AG09319 (cell line): ENCODE measurements at places on chromosomes 6 and 20.

DNA sequence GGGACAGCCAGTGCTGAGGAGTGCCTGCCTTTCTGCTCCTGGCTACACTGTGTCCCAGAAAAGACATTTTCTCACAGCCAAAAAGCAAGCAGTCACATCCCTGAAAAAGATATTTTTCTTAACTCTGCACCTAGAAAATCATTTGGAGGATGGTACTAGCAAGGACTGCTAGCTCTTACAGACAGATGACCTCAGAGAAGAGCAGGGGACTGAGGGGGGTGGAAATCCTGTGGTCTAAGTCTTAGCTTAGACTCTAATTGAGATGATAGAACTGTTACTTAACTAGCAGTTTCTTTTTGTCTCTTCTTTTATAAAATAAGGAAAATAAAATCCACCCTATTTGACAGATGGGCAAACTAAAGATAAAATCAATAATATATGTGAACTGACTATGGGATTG is 152.8 kb downstream of the TMEM200A start:
- no peak for DNase-seq

GRCh38 chr20:12531626-12532025 is 477.1 kb upstream of the SPTLC3 start:
- no peak for DNase-seq

DNA sequence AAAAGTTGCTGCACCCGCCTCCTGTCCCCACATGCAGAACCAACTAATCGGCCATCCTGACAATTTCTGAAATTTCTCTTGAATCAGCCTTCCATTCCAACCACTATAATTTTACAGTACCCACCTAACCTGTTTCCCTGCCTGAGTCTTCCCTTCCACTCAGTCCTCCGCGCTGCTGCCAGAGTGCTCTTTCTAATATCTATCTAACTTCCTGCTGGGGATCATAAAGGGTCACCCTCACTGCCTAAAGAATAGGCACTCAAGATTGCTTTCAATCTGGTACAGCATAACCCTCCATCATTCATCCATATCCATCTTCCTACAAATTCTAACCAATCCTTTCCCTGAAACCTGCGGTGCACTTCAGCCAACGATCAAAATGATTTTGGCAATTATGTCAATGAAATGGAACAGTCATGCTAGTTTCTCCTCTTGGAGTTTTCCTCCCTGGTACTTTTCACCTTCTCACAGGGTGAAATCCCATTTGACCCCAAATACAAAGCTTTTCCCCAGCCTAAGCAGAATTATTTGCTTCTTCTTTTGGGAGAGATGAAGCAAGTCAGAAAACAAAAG is 117.5 kb upstream of the BEND6 start:
- no peak for DNase-seq

DNA sequence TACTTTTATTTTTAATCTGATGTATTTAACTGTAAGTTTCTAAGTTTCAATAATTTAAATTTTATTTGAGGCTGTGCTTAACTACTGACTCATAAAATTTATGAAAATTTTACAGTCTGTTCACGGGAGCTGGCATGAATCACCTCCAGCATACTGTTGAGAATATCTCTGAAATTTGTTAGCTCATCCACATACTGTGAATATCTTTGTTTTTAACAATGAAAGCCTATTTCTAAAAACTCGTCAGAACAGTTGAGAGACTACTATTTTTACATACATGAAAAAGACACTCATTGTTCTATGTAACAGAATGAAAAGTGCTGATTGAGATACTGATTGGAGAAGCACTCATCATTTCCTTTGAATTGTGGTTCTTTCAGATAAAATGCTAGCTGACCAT is 749.3 kb downstream of the TENT5A start:
- no peak for DNase-seq

DNA sequence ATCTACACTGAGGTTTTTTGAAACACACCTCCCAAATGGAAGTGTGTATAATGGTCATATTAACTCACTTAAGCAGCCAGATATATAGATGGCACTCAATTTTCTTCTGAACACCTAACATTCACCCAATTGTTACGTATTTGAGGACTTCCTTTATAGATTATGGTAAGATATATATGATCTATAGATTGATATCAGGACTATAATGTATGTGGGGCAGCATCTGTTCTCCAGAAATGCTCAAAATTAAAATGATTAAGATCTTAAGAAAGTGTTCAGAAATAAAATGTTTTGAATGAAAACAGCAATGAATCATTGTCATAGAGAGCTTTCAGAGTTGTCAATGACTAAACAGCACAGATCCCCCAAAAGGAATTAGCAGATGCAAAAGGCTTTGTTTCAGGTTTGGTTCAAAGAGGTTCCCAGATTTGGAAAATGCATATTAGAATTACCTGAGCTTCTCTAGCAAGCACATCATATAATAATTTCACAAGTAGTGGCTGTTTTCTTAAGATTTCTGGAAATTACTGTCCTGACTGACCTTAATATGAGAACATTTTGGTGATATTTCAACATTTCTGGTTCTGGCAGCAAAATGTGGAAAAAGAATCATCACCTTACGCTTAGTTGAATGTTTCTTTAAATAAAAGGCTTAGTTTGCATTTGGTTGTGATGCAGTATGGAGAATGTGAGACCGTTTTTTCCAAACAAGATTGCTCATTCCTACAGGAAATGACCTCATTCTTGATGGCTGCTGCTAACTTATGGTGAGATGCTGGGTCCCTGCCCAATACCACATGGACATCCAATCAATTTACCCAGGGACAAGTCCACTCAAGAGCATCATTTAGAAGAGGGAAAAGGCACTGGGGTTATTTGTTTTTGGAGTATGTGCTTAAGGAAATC is 31.5 kb downstream of the TRAF3IP2 start:
- DNase-seq, result peak; percentile 84

DNA sequence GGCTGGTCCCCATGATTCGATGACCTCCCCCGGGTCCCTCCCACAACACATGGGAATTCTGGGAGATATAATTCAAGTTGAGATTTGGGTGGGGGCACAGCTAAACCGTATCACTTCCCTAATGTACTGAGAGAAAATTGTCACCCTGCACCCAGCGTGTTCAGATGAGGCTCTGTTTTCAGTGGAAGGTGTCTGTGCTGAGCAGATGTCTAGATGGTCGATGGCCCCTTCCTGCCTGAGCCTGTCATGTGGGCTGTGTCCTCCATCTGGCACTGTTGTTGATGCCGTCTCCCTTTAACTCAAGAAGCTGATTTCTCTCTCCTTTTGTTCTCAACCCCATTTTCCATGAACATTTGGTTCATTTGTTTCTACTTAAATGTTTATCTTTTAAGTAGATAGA is 37.0 kb downstream of the TMEM181 start:
- no peak for DNase-seq

DNA sequence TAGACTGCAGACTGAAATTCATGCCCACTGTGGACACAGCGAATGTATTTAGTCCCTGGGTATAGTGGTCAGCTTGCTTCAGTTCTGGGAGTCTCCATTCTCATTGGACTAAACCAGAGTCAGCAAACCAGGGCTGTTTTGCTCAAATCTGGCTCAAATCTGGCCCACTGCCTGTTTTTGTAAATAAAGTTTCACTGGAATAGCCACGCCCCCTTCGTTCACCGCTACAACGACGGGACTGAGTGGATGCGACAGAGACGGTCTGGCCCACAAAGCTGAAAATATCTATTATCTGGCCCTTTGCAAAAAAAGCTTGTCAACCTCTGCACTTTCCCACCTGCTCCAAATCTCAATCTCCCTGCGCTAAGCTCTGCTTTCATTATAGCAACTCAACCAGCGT is 135.4 kb downstream of the BMP7 start:
- DNase-seq, result no peak

- no peak for DNase-seq
Observed at GRCh38 chr20:4011226-4011975, 4.0 kb downstream of the RNF24 start.

- peak; percentile 97 for DNase-seq
Observed at GRCh38 chr20:50292591-50293283, 102.1 kb downstream of the CEBPB start.

- DNase-seq, result no peak
Observed at GRCh38 chr20:9928955-9929354, 90.1 kb upstream of the PAK5 start.

DNA sequence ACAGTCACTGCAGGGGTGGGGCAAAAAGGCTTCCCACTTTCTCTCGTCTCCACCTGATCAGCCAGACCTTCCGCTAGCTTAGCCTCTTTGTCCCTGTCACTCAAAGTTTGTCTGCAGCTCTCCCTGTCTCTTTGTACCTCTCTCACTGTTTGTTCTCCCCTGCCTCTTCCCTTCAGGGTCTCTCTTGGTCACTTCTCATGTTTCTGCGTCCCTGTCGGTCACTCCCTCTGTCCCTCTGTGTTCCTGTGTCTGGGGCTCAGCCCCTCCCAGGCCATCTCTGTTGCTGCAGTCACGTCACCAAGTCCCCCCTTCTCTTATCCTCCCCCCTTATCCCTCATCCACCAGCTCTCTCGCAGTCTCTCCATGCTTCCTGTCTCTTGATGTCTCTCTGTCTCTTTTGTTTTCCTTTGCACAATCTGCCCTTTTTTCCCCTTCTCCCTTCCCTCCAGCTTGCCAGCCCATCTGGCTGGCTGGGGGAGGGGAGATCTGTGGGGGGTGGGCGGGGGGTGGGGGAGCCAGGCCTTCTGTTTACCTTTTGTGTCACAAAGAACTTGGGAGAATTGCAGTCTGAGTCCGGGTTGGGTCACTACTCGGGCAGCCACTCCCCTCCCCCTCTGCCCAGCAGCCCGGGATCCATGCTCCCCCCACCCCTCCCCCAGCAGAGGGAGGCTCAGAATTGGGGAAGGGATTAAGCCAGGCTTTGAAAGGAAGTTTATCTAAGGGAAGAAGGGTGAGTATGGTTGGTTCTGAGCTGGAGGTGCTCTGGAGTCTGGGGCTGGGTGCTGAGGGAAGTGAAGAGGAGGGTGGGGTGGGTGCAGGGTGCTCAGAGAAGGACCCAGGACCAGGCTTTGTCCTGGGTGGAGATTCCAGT is 32.3 kb downstream of the FOXP4 start:
- no peak for DNase-seq

DNA sequence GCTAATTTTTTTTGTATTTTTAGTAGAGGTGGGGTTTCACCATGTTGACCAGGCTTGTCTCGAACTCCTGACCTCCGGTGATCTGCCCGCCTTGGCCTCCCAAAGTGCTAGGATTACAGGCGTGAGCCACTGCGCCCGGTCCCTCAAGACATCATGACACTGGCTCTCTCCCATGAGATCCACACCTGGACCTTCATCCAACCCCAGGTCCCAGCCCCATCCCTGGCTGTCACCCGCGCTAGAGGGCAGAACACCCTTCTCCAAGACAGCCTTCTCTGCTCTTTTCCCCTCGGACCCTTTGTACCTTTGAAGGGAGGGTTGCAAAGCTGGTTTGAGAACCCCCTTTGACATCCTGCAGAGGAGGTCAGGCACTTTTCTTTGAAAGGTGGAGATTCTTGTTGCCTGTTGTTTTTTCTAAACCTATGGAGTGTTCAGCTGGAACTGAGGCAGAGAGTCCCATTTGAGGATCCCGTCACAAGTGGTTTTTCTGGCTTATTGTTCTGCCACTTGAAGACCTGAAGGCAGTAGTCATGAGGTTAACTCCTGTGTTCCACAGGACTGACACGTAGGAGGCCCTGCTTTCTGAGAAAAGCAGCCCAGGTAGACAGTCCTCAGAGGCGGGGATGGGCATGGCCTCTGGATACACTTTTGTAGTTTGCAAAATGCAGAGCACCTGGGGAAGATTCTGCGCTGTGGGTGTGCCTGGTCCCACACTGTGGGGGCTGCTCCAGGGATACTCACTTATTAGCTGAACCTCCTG is 171.1 kb upstream of the SNX9 start:
- no peak for DNase-seq

- no peak for DNase-seq
Observed at GRCh38 chr6:3798055-3798919, 46.8 kb upstream of the PXDC1 start.

- no peak for DNase-seq
Observed at GRCh38 chr6:63816982-63817436, 181.4 kb downstream of the PHF3 start.

- no peak for DNase-seq
Observed at GRCh38 chr6:4802312-4802935, 26.2 kb downstream of the CDYL start.

- no peak for DNase-seq
Observed at GRCh38 chr6:79261666-79262065, 27.2 kb upstream of the HMGN3 start.

GRCh38 chr6:73309785-73310502 is 44.1 kb downstream of the DPPA5 start:
- DNase-seq, result no peak

DNA sequence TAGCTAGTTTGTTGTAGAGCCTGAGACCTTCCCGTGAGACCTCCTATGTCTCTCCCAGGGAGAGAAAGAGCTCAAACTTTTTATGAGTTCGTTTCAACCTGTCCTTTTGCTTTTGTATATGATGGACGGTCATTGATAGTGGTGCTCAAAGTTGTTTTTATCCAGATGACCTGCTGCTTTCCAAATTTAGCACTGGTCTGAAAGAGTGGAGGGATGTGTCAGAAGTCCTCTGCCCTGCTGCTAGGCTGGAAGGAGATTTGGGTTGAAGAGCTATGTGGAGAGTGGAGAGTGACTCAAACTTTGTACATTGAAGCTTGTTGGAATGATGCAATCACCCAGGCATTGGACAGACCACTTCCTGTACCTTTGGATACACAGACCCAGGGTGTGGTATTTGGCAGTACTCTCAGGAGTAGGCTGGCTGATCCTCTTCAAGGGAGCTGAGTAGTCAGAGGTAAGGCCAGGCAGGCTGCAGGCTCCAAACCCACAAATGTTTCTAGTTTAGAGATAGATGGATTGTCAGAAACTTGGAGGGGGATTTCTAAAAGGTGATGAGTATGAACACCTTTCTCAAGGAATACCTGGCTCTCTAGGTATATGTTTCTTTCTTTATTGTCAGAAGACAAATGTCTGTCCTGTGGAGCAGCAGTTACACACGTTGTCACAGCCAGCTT is 49.4 kb upstream of the RREB1 start:
- DNase-seq, result peak; percentile 47

- DNase-seq, result no peak
Observed at GRCh38 chr20:40335437-40335836, 353.6 kb downstream of the MAFB start.

DNA sequence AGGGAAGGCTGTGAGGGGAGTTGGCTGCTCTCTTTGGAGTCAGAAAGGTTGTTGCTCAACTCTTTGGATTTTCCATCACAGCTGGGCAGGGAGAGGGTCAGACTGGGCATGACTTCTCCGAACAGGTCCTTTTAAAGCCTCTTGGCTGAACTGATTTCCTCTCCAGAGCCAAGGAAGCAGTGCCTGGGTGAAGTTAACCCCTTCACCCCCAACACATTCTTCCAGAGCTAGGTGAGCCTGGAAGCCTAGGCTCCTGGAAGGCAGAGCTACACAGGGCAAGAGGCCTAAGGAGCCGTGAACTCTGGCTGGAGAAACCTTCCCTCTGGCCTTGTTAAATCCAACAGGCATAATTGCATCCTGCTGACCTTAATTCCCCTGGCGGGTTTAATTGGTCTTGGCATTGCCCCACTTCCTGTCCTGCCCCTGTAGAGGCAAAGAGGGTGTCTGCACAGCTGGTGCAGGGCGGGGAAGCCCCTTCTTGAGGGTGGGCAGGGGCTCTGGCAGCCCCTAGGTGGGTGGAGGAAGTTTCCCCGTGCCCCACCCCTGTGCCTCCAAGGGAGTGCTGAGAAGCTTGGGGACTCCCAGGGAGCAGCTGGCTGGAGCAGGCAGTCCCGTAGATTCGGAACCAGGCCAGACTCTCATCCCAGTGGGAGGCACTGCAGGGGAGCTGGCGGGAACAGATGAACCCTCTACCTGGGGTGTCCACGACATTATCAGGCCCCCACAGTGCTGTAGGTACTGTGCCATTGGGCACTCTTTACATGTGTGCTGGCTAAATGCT is 3.6 kb upstream of the MYLK2 start:
- no peak for DNase-seq

- DNase-seq, result no peak
Observed at GRCh38 chr6:163165922-163166321, 248.6 kb upstream of the QKI start.

- no peak for DNase-seq
Observed at GRCh38 chr6:34276881-34277762, 28.3 kb upstream of the SMIM29 start.
